Activated CD4-positive, alpha-beta memory T cell treated with anti-CD3 and anti-CD28 coated beads, Interleukin-2, amount 10 ng/mL, durations not matched to agents 7 days and 5 days (primary cell): ENCODE measurements at places on chromosomes 5 and 9.

DNA sequence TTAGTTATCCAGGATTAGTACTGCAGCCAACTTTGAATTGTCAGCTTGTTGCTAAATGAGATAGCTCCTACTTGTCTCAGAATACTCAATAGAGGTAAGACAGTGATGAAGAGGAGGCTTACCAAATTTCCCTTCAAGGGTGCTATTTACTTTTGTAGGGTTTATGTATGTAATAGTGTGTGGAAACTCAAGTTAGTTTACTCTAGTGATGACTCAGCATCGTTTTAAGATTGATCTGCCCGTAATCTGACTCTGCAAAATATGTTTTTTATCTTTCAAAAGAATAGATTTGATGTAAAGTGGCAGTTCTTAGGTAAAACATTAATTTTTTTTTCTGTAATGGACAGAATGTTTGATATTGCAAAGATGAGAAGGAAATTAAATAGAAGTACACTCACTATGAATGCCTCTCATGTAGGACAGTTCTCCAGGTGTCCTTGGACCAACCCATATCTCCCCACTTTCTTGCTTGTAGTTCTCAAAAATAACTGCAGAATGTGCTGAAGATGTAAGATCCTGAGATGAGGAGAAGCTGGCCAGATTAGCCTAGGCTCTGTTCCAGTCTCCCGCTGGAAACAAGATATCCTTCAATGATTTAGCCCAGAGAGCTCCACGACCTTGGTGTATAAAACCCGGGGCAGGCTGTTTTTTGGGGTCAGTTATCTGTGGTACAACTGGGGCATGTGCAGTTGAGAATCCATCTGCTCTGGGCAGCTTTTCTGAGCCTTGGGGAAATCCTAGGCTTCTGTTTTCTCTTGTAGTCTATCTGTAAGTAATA, 24.4 kb upstream of the MROH2B start:
- no peak overlapping the region for H3K4me3 ChIP-seq
- no peak for DNase-seq
- H3K27me3 ChIP-seq = no peaks in the 10 kb centered on the region
- H3K4me1 ChIP-seq = no peaks in the 10 kb centered on the region

- no peak for DNase-seq
- peaks cover 3% of the 10 kb centered on the region for H3K27me3 ChIP-seq
- no peaks in the 10 kb centered on the region for H3K36me3 ChIP-seq
- no peak overlapping the region for H3K4me3 ChIP-seq
- no peak overlapping the region for H3K27ac ChIP-seq
Observed at GRCh38 chr5:158133369-158133768, 274.4 kb upstream of the CLINT1 start.

DNA sequence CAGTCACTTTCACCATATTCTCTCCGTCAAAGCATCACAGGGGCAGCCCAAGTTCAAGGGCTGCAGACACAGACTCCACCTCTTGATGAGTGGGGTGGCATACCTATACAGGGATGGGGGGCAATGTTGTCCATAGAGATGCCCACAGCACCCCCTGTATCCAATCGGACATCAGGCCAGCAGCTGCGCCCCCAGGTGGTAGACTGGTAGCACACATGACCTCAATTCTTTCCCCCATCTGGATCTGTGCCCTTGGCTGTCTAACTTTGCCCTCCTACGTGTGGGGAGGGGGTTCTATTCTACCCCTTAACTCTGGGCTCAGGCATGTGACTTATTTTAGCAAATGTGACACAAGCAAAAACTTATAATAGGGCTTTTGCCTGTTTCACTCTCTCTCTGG, 84.0 kb upstream of the SLC25A48 start:
- H3K4me3 ChIP-seq = no peak overlapping the region
- H3K4me1 ChIP-seq = no peaks in the 10 kb centered on the region
- H3K36me3 ChIP-seq = no peaks in the 10 kb centered on the region
- H3K27ac ChIP-seq = no peak overlapping the region
- no peaks in the 10 kb centered on the region for H3K27me3 ChIP-seq
- no peak for DNase-seq

GRCh38 chr5:126311766-126312165, 111.4 kb upstream of the GRAMD2B start:
- DNase-seq = no peak
- no peaks in the 10 kb centered on the region for H3K4me1 ChIP-seq
- no peak overlapping the region for H3K27ac ChIP-seq
- no peak overlapping the region for H3K4me3 ChIP-seq
- H3K36me3 ChIP-seq = no peaks in the 10 kb centered on the region
- H3K27me3 ChIP-seq = peaks cover 11% of the 10 kb centered on the region

DNA sequence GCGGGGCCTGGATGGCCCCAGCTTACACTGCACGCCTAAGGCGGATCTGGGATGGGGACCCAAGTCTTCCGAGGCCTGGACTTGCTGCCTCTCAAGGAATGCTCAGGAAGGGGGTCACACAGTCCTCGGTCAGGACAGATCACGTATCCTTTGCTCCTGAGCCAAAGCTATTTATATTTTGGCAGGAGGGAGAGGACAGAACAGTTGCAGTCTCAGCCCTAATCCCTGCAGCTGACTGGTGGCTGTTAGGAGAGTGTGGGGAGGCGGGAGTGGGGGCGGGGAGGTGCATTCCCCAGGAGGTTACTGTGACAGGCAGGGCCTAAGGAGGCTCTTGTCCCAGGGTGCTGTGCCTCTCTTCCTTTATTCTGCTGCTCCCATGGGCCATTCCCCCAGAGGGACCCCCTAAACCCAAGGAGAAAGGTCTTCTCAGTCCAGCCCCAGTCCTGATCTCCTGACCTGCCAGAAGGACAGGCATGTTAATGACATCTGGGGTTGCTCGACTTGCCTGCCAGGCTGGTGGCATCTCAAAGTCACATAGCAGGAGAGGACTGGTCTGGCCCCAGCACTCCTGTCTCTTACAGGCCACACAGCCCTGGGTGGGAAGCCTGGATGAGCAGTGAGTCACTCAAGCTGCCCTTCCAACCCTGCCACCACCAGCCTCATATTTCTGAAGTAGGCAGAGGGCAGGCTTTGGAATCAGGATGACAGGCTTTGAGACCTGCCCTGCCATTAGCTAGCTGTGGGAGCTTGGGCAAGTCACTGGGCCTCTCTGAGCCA, 51.9 kb downstream of the COL27A1 start:
- DNase-seq = no peak
- no peak overlapping the region for H3K27ac ChIP-seq
- H3K27me3 ChIP-seq = no peaks in the 10 kb centered on the region
- no peaks in the 10 kb centered on the region for H3K4me1 ChIP-seq
- no peaks in the 10 kb centered on the region for H3K36me3 ChIP-seq

DNA sequence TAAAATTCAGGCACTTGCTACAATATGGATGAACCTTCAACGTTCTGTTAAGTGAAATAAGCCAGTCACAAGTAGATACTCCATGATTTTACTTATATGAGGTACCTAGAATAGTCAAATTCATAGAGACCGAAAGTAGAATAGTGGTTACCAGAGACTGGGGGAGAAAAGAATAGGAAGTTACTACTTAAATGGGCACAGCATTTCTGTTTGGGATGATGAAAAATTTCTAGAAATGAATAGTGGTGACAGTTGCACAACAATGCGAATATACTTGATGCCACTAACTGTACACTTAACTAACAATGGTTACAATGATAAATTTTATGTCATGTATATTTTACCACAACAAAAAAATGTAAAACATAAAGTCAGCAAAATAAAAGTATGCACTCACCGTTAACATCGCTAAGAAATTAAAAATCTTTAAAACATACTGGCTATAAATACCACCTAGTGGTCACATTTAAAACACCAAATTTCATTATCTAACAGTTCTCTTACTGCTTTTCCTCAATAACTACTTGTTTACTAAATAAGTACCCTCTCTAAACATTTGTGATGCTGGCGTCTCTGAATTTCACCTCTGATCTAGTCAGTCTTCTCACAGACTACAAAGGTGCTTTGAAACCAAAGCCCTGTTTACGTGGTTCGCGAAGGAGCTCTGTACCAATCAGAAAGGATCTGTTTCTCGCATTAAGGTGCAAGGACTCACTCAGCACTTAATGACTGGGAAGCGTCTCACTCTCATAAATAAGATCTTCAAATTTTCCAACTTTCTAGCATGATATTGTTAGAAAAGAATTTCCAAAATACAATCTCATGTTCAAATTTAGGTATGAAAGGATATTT, 22.7 kb downstream of the KIF3A start:
- no peaks in the 10 kb centered on the region for H3K27me3 ChIP-seq
- H3K4me3 ChIP-seq = peak overlapping the region; percentile 19
- peak overlapping the region; percentile 42 for H3K27ac ChIP-seq
- no peak for DNase-seq

- peaks cover 26% of the 10 kb centered on the region for H3K27me3 ChIP-seq
- no peak overlapping the region for H3K4me3 ChIP-seq
- H3K36me3 ChIP-seq = no peaks in the 10 kb centered on the region
- peaks cover 1% of the 10 kb centered on the region for H3K4me1 ChIP-seq
- no peak overlapping the region for H3K27ac ChIP-seq
- no peak for DNase-seq
Observed at GRCh38 chr5:77658662-77659061, 20.1 kb upstream of the OTP start.

- H3K36me3 ChIP-seq = no peaks in the 10 kb centered on the region
- H3K27me3 ChIP-seq = peaks cover 2% of the 10 kb centered on the region
- H3K27ac ChIP-seq = no peak overlapping the region
- H3K4me1 ChIP-seq = no peaks in the 10 kb centered on the region
- DNase-seq = no peak
- H3K4me3 ChIP-seq = no peak overlapping the region
Observed at GRCh38 chr9:72627956-72628540, 106.6 kb downstream of the TMC1 start.
